Heart left ventricle (tissue), 16 donors: ENCODE measurements at places on chromosomes 5 and 9. TPM values are rescaled to one million over a fixed set of nuclear protein-coding genes. Genes with fewer than 3 reads are reported as not detected.
A peak's percentile ranks its signal among the peaks of the same experiment; 100 is the strongest.

RASGRF2 gene
- polyA plus RNA-seq = 3.9 TPM

FAM221B gene
- not detected for polyA plus RNA-seq

LRRC26 gene
- not detected for polyA plus RNA-seq

DNA sequence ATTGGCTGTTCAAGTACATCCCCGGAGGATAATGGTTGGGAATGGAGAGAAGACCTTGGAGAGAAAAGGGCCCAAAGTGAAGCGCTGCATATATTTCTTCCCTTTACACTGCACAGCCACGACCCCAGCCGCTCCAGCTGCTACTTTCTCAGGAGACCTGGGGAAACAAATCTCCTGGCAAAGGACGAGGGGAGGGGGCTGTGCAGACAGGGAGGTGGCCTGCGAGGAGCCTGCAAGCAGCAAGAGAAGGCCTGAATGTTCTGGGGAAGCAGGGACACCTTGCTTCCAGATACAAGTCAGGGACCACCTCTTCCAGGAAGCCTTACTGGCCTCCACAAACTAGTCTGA, 739 bp upstream of the PDLIM4 start:
- H3K4me3 ChIP-seq = no peak overlapping the region
- DNase-seq = no peak
- no peaks in the 10 kb centered on the region for H3K27me3 ChIP-seq
- H3K36me3 ChIP-seq = no peaks in the 10 kb centered on the region

DNA sequence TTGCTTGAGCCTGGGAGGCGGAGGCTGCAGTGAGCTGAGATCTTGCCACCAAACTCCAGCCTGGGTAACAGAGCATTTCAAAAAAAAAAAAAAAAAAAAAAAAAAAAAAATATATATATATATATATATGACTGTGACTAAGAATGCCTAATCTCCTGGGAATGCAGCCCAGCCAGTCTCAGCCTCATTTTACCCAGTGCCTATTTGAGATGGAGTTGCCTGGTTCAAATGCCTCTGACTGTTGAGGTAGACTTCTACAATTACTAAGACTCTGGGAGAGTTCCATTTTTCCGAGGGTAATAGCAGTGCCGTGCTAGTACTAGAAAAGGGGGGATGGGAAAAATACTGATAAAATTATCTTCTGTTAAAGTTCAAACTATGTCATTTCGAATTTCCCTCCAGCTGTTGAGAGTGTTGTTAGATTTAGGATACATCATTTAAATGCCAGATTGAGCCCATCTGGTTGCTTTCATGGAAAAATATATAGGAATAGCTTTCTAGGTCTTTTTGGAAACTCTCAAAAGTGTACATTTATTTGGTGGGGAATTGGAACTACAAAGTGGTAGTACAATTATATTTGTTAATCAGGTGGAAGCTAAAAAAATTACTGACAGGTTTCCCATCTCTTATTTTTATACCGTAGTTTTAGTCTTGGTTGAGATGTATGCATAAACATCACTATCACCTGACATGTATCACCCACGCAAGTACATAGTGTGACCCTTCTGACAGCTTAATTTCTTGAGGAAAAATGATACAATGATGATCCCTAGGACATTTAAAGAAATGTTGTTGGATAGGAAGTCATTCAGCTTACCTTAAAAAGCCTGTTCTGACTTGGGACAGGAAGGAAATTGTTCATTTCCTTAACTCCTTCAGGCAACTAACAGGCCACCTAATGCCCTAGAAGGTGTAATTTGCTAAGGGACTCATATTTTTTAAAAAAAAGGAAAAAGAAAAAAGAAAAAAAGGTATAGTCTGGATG, 214.9 kb downstream of the ADAMTSL1 start:
- H3K36me3 ChIP-seq = no peaks in the 10 kb centered on the region
- DNase-seq = no peak
- no peak overlapping the region for H3K27ac ChIP-seq
- H3K4me3 ChIP-seq = no peak overlapping the region

GRCh38 chr5:95895251-95895650, 66.4 kb downstream of the ELL2 start:
- peaks cover 7% of the 10 kb centered on the region for H3K4me1 ChIP-seq
- no peak overlapping the region for H3K27ac ChIP-seq
- H3K27me3 ChIP-seq = no peaks in the 10 kb centered on the region
- no peak overlapping the region for H3K4me3 ChIP-seq
- no peak for DNase-seq
- H3K36me3 ChIP-seq = peaks cover 29% of the 10 kb centered on the region

DNA sequence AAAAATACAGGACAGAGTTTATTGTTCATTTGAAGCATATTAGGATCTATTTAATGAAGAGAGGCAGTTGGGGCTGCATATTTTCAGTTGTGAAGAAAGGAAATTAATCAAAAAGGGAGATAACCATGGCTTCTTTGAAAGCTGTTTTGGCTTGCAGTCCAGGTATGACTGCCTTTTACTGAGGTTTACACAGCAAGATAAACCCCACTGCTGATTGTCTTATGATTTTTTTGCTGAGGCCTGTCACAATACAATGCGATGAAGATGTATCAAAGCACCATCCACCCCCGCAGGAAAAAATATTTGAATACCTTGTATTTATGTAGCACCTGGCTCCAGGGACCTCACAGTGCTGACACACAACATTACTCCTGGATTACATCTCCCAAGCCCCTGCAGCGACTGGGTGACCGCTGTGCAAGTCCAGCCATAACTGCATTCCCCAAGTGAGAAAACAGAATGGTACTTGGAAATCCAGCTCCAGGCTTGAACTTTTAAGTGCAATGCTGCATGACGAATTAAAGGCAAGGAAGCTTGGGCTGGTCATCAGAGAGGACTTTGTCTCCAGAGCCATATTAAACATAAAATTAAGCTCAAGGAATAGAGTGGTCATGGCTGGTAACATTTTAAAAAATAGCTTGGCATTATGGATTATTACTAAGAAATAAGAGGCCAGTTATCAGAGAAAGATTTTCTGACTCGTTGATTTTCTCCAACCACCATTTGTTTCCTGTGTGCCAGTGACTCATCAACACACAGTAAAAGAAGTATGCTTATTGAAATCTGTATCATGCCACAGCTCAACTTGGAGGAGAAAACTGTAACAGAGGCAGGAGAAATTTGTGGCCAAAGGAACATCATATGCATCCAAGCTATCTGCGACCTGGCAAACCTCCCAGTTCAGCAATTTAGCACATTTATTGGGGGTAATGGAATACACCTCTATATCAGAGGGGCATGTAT, 374.2 kb downstream of the MAN2A1 start:
- H3K4me1 ChIP-seq = no peaks in the 10 kb centered on the region
- DNase-seq = no peak
- no peak overlapping the region for H3K4me3 ChIP-seq
- H3K27me3 ChIP-seq = no peaks in the 10 kb centered on the region
- no peak overlapping the region for H3K27ac ChIP-seq
- no peaks in the 10 kb centered on the region for H3K36me3 ChIP-seq

DNA sequence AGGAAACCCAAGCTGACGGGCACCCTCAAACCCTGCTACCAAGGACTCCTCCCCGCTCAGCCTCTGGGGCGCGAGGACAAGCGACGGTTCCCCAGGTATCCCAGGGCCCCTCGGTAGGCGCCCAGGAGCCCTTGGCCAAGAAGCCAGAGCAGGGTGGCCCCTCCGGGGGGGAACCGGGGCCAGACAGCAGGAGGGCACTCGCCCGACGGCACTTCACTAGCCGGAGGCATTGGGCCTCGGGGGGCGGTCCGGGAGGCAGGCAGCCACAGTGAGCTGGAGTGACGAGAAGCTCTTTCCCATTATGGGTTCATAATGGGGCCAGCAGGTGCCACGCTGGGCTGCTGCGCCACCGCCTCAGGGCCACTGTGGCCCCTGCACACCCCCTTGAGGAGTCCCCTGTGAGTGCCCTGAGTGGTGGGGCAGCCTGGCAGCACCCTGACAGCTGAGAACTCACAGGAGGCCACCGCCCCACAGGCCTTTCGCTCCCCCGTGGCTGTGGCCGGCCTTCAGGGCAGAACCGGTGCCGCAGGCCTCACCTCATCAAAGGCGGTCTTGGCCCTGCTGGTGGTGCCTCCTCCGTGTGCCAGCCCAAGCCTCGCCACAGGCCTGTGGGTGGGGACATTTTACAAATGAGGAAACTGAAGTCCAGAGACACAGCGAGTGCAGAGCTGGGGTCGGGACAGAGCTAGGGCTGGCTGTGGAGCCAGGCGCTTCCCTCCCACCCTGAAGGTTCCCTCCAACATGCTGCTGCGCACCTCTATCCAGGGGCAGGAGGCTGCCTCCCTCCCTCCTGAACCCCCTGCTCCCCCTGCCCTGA, 68.7 kb downstream of the PSMB7 start:
- H3K27ac ChIP-seq = no peak overlapping the region
- H3K27me3 ChIP-seq = no peaks in the 10 kb centered on the region
- no peak overlapping the region for H3K4me3 ChIP-seq
- no peaks in the 10 kb centered on the region for H3K4me1 ChIP-seq
- DNase-seq = peak; percentile 57

DNA sequence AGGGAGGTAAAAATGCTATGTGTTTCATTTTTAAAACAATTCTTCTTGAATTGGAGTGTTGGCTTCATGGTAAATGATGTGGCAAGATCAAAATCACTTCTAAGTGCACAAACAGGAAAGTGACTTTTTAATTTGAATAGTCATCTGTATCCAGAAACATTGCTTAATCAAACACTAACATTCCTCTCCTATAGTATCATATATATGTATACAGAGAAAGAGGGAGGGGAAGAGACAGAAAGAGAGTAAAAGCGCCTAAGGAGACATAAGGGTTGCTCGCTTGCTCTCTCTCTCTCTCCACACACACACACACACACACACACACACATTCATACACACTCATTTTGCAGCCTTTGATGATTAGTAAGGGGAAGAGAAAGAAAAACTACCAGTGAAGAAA, 95.4 kb upstream of the PRDM9 start:
- DNase-seq = no peak
- no peaks in the 10 kb centered on the region for H3K36me3 ChIP-seq
- no peaks in the 10 kb centered on the region for H3K4me1 ChIP-seq
- H3K27ac ChIP-seq = no peak overlapping the region
- no peaks in the 10 kb centered on the region for H3K27me3 ChIP-seq
- H3K4me3 ChIP-seq = no peak overlapping the region

DNA sequence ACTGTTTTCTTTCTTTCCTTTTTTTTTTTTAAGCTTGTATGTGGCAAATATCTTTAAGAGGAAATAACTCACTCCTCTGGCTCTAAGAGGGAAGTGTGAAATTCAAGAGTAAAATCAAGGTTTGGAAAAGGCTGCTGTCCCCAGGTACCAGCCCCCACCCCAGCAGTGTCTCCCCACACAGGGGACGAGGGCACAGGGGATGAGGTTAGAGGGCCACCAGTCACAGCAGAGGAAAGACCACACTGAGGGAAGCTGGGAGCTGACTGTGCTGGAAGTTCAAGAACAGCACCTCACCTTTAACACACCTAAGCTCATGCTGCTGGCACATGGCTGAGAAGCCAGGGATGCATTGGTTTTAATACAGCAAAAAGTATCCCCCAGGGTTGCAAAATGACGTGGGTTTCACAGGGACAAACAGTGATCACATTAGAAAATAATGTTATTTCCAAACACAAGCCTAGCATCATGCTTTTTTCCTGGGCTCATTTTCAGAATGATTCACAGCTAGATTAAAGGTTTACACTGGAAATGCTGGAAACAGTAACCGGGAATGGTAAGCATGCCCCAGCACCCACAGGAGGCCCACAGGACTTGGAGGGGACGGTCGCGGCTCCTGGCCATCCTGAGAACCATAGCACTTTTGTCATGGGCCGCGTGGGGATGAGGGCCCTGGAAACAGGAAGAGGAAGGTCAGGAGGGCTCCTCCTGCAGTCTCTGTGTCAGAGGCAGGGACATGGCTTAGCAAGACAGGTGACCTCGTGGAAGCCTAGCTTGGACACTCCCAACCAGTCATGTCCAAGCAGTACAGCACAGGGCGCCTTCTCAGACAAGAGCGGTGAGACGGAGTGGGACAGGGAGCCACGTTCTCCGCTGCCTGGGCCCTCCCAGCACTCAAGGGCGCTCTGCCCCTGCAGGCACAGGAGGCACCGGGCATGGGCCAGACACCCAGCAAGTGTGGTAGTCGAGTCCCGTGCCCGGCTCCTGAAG, 6.9 kb downstream of the LPCAT1 start:
- no peak overlapping the region for H3K27ac ChIP-seq
- peak; percentile 51 for DNase-seq
- no peaks in the 10 kb centered on the region for H3K4me1 ChIP-seq

- peaks cover 32% of the 10 kb centered on the region for H3K4me1 ChIP-seq
- DNase-seq = peak; percentile 28
- H3K4me3 ChIP-seq = no peak overlapping the region
- no peak overlapping the region for H3K27ac ChIP-seq
Measured at GRCh38 chr5:72228960-72229359, 91.1 kb downstream of the MRPS27 start.
